ENCODE measurements at places on chromosomes 12 and 14.

DNA sequence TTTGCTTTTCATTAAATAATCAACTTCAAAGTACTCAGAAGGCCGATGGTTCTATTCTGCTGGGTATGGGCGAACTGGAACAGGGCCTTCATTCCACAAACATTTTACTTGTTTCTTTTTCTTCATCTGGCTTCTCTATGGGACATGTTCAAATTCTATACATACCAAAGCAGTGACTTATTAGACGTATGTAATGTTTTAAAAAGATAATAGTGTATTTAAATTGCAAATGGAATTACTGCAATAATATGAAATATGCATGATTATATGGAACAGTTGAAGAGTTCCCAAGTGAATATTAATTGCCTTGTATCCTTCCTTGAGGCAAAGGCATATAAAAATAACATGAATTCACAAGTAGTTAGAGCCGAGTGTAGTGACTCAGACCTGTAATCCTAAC is 75.5 kb downstream of the FAR2 start:
- no peak for DNase-seq

GRCh38 chr12:128387811-128388422 is 120.9 kb downstream of the TMEM132C start:
- DNase-seq: no peak

DNA sequence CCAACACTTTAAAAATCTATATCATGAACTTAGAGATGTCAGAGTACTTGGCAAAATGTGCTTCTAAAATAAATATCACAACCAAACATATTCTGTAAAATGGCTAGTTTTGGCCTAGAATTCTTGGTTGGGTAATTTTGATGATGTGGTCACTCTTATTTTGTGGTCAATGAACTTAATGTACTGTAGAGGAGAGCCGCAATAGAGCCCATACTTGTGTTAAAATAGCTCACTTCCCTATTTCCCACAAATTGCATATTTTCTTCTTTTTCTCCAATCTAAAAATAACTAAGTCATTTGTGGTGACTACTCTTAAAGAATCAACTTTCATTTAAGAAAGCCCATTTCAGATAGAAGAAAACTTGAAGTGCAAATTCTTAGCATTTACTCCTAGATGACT is 619.4 kb downstream of the CCER1 start:
- DNase-seq: no peak

DNA sequence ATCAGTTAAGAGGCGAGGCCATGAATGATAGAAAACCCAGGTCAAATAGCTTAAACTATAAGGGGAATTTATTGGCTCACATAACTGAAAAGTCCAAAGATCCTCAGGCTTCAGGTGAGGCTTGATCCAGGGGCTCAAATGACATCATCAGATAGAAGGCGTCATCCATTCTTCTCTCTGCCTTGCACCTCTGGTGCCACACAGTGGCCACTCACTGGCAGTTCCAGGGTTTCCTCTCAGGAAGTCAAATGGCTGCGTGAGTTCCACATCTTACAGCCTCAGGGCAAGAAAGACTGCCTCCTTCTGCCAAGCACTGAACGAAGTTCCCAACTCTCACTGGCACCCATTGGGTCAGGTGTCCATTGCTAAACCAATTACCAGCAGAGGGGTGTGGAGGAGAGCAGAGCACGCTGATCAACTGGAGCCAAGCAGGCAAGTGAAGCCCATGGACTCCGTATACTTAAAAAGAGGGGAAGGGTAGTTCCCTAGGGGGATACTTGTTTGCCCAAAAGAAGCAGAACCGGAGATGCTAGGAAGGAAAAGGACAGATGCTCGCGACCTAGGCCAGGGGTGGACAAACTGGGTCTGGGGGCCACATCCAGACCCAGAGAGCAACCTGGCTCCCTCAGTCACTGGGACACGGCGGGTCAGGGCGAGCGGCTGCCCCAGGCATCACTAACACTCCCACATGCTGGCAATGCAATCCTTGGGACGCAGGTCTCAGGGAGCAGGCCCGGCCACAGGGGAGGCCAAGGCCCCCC is 69.3 kb downstream of the SERPINA3 start:
- peak; percentile 3 for DNase-seq

DNA sequence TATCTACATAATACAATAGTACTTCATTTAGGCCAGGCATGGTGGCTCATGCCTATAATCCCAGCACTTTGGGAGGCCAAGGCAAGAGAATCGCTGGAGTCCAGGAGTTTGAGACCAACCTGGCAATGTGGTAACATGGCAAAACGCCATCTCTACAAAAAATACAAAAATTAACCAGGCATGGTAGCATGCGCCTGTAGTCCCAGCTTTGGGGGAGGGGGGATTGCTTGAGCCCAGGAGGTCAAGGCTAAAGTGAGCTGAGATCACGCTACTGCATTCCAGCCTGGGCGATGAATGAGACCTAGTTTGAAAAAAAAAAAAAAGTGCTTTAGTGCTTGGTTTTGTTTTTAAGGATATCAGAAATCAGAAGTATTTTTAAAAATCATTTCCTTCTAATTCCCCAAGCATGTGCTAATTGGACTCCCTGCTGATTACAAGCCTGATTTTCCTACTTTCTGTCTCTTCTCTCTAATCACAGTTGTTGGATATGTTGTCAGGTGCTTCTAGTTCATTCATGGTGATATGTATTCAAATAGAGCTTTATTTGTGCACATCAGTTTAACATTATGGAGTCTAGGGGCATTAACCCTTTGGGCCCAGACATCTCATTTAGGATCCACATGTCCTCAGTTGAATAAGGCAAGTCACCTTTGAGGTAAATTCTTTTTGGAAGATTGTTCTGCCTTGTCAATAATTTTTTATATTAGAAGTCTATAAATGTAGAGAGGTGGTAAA is 7.0 kb upstream of the KRAS start:
- DNase-seq: no peak

GRCh38 chr14:56137453-56137807 is 19.2 kb downstream of the PELI2 start:
- no peak for DNase-seq

DNA sequence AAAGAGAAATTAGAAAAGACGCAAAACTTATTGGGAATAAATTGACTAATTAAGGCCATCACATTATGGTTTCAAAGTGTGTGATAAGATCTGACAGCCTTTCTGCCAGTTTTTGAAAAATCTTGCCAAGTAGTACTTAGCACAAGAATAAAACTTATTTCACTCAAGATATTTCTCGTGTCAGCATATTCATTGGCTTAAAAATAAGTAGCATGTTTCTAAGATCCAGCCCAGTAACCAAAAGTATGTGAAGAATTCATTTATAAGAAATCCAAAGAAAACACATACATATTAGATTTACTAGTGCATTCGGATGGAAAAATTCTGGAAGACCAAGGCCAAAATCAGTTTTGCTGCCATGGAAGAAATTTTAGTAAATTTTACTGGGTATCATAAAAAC is 1135.0 kb downstream of the GALC start:
- no peak for DNase-seq

GRCh38 chr12:65602253-65602609 is 222.1 kb upstream of the HMGA2 start:
- no peak for DNase-seq

- no peak for DNase-seq
Measured at GRCh38 chr12:99960311-99960710, 24.4 kb downstream of the ANKS1B start.

DNA sequence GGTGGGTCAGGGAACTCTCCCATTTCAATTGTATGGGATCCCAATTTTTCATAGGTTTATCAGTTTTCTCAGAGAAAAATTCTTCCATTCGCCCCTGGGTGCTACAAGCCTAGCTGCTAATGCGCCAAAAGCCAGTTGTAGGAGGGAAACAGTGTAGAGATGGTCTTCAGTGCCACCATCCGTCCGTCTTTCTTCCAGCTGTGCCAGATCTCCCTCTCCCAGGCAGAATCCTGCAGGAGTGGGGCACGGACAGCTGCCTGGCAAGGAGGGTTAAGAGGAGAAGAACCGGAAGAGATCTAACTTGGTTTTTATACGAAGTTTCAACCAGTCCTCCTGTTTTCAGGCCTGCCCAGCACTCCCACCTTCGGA is 38.9 kb upstream of the FUT8 start:
- no peak for DNase-seq

- DNase-seq: no peak
Measured at GRCh38 chr14:43413084-43413483, 1094.0 kb downstream of the FSCB start.

- DNase-seq: no peak
Measured at GRCh38 chr14:59484639-59485175, 390 bp downstream of the JKAMP start.

DNA sequence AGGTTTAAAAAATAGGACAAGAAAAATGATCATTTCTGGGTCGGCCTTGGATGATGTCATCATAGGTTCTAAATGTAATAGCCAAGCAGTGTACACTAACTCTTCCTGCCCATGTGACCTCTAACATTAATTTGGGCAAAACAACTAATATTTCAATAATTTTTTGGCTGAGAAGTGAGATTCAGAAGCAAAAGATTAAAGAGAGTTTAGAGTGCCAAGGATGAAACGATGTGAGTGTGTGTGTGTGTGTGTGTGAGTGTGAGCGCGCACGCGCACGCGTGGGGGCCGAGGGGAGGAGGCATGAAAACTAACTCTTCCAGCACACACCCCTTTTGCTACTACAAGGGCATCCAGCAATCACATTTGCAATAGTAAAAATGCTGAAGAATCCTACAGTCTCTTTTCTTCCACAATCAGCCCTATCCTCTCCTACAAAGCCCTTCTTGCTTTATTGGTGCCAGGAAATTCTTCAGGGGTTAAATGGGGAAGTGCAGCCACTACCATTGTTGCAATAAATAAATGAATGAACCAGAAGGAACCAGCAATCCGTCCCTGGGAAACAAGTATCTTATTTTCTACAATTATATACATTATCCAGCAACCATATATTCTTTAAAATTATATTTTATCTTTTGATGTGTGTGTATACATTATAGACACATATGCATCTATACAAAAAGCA is 52.9 kb downstream of the PEBP1 start:
- no peak for DNase-seq

GRCh38 chr14:65594882-65595237 is 182.3 kb downstream of the FUT8 start:
- DNase-seq: no peak

GRCh38 chr14:37723515-37723914 is 128.1 kb downstream of the TTC6 start:
- no peak for DNase-seq

DNA sequence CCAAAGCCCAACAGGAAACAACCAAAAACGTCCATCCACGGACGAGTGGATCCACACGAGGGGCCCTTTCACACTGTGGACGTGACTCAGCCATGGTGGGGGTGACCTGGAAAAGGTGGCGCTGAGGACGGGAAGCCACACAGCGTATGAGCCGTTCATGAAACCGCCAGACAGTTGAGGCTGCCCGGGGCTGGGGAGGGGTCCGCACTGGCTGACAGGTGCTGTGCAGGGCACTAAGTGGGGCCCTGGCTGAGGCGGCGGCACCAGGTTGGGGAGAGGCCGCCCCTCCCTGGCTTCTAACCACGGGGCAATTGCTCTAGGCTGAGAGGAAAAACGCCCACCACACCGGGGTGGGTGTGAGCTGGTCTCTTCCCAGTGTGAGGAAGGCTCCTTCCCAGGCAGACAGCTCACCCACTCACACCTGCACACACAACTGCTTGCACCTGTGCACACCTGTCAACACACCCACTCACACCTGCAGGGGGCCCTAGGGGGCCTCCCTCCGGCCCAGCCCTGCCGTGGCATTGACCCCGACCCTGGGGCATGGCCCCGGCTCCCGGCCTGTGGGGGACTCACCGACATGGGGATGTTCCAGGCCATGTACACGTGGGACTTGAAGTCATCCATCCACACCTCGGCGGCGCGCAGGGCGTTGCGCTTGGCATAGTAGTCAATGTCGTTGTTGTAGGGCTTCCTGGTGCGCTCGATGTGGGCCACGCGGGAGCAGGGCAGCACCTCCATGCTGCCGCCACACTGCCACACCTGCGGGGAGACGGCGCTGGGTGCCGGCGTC is 58.9 kb downstream of the NOC4L start:
- DNase-seq: no peak

- DNase-seq: no peak
Measured at GRCh38 chr12:70826156-70826555, 94.4 kb downstream of the PTPRR start.

GRCh38 chr12:42255866-42256261 is 17.8 kb upstream of the YAF2 start:
- no peak for DNase-seq

DNA sequence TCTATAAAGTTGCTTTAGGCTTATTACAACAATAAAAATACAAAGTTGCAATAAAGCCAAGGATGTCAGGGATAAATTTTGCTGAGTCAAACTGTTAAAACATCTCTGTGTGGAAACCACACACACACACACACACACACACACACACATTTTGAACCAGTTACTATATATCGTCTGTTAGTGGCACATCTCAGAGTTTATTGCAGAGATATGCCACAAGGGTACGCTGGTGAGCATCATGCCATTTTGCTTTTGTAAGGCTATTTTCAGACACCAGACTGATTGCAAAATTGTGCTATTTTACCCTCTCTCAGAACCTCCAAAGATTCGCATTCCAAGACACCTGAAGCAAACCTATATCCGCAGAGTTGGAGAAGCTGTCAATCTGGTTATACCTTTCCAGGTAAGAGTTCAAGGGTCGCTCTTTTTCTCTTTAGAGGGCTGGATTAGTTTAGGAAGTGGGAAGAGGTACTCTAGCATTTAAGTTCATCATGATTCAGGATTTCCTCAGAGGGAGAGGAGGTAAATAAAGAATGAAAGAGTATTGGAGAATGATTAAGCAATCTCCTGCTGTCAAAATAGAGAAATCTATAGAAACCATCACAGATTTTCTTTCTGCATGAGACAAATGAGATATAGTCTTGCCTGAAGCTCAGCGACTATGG is 27.3 kb upstream of the CHPT1 start:
- DNase-seq: peak; percentile 13

DNA sequence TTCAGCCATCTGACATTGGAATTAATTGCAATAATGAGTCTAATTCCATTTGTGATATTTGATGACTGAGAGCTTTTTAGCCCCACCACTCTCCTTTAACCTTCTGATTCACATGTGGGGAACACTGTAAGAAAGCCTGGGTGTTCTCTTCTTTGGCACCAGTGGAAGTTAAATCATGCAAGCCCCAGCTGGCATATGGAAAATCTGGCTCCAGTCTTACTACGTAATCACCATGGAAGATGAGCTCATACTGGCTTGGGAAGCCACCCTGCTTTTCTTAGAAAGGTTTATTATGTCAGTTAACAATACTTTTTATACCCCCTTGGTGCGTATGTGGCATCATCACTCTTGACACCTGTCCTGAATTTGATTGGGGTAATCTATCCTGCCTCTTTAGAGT is 479.3 kb downstream of the SLC16A7 start:
- DNase-seq: no peak
